ENCODE measurements at places on chromosomes 1 and 21. TPM values are rescaled to one million over a fixed set of nuclear protein-coding genes. Genes with fewer than 3 reads are reported as not detected.
A peak's percentile ranks its signal among the peaks of the same experiment; 100 is the strongest.

DNA sequence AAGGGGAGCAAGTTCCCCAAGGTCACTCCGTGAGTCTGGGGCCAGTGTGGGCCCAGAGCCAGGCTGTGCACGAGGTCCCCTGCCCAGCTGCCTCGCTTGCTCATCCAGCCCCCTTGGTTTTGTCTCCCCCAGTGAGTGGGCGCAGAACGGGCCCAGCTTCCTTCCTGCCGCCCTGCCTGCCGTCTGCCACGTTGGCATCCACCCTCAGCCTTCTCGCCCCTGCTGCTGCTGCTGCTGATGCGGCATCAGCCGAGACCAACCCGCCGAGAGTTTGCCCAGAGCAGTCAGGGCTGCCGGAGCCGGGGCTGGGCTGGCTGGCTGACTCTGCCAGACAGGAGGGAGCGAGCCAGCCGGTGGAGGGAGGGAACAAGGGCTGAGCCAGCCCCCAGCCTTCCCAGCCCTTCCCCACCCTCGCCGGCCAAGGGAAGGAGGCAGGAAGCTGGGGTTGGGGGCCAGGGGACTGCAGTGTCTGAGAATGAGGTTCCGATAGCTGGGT is 31.4 kb upstream of the WASF2 start:
- peak; percentile 60 for DNase-seq

DNA sequence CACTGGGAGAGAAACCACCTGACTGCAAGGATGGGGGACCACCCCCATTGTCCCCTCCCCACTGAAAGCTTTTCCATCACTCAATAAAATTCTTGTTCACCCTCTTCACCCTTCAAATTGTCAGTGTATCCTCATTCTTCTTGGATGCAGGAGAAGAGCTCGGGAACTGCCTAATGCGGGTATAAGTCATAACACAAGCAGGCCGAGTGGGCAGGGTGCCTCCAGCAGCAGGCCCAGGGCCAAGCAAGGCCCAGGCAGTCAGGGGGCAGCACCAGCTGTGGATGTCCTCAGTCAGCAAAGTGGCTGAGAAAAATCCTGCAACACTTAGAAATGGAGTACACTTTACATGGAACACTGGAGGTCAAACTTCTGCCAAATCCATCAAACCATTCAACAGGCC is 33.7 kb upstream of the SLC35A3 start:
- no peak for DNase-seq

GRCh38 chr1:53616927-53617326 is 122.0 kb downstream of the GLIS1 start:
- no peak for DNase-seq

DNA sequence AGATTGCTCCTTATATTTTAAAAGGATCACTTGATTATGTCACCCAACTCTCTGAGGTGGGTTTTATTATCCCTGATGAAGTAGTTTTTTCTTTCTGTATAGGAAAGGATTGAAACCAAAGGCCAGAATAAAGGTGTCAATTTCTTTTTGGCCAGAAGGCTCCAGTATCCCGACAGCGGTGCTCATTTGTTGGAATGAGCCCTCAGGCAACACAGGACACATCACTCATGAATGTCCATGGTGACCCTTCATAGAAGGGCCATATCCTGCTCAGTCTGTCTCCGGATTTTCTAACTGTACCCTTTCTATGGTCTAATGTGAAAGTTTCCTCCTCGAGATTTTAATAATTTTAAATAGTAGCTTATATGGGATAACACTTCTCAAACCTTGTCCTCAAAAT is 171.3 kb upstream of the USP24 start:
- DNase-seq = no peak

DNA sequence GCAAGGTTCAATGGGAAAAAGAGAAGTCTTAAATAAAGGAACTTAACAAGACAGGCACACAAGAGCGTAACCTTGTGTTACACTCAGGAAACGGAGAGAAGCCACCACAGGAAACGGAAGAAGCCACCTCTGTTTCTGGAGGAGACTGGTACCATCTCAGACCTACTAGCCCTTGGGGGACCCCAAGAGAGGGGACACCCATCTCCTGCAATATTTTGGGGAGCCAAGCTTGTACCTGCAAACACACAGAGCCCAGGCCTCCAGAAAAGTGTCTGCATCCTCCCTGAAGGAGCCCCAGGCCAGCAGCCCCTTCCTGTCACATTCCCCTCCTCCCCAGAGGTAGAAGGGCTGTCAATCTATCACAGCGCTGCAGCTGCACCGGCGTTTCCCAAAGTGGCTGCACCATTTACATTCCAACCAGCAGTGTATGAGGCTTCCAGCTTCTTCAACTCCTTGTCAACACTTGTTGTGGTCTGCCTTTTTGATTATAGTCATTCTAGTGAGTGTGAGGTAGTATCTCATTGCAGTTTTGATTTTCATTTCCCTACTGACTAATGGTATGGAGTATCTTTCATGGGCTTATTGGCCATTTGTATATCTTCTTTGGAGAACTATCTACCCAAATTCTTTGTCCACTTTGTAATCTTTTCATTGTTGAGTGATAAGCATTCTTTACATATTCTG is 23.0 kb upstream of the PADI1 start:
- DNase-seq = peak; percentile 44

DNA sequence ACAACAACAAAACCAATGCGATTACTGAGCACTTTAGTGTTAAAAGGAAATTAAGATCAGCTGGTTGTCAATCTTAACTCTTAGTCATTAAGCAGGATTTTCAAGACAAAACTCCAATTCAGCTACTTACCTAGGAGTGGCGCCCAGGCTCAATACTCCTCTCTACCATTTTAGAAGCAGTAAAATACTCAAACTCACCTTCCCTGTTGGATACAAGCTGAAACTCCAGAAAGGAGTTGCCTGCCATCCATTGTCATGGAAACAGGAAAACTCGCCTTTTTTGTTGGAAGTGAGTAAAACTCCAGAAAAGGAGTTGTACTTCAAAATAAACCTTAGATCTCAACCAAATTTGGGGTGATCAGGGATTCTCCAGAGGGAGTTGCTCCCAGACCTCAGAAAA is 127.0 kb upstream of the F3 start:
- no peak for DNase-seq

DNA sequence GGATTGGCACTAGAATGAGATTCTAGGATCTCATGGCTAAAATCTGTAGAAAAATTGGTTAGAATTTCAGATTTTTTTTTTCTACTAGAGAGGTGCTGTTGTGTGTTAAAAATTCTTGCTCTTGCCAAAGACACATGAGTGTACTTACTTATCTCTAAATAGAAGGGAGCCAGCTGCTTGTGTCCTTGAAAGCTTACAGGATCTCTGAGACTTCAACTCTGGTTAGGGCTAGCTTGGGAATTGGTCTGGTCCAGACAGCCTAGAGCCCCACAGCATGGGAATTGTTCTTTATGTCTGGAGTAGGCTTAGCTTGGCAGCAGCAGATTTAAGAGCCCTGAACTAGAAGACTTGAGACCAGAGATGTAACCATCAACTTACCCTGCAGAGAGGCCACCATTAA is 37.3 kb downstream of the MACO1 start:
- DNase-seq = no peak

GRCh38 chr1:220426989-220427388 is 100.9 kb upstream of the MARK1 start:
- no peak for DNase-seq

- no peak for DNase-seq
Measured at GRCh38 chr1:58231204-58231603, 315.3 kb downstream of the OMA1 start.

DNA sequence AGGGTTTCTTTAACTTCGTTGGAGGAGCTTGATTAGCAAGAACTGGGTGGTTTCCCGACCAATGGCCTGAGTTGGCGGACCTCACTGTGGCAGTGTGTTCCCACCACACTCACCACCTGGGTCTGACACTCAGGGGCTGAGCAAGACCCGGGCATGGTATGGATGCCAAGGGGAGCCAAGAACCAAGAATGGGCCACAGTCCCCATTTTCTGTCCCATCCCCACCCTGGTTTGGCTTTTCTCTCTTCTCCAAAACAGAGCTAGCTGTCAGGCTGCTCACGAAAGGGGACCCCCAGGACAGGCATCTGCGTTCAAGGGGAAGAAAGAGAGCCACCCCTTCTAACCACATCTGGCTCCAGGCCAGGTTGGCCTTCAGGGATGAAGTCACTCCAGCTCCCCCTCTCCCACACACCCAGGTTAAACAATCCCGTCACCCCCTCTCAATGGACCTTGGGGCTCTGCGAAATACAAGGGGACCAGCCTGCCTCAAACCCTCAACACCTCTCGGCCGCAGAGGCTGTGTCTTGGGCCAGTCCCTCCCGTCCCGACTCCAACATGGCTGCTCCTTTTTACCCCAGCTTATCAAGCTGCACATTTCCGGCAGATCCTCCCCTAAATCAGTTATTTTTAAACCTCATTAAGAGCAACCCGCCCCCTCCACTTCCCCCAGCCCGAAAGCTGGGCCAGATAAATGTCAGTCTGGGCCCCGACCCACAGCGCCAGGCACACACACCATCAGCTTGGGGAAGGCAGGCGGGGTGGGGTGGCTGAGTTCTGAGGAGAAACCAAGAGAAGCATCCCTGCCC is 3.4 kb downstream of the TAGLN2 start:
- DNase-seq = peak; percentile 43

DNA sequence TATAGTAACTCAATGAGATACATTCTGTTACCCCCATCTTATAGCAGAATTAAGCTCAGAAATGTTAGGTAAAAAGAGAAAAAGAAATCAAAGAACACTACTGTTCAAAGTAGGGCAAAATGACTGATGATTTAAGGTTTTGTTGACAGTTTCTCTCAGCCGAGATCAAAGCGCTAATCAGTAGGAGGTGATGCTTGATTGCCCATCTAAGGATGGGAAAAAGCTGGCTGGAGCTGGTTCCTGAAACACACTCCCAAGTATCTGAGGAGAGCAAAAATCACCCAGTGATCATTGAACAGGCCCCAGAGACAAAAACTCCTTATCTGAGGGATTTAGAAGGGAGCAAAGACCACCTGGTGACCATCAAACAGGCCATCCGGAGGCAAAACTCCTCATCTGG is 64.5 kb upstream of the CSF1 start:
- no peak for DNase-seq

- no peak for DNase-seq
Measured at GRCh38 chr1:212007886-212008285, 27.5 kb downstream of the INTS7 start.

GRCh38 chr1:244302876-244303609 is 148.7 kb downstream of the ADSS2 start:
- no peak for DNase-seq

- no peak for DNase-seq
Measured at GRCh38 chr1:205137901-205138300, 16.1 kb upstream of the RBBP5 start.

GRCh38 chr1:5858844-5859407 is 133.3 kb downstream of the NPHP4 start:
- no peak for DNase-seq

DNA sequence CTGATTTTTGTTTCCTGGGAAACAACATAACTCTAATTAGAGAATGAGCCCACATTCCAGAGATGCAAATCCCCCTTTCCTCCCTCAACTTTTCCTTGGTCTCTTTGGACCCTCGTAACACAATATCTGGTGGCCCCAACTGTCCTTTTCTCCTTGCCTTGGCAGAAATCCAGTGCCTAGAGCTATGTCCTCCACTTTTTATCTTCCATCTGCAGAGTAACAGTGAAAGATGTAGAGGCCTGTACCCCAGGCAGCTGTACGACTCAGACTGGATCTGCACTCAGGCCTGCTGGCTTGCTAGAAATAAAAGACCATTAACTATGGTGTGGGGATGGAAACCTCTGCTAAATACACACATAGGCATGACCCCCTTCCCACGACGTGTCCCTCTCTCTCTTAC is 72.0 kb downstream of the WARS2 start:
- no peak for DNase-seq

DNA sequence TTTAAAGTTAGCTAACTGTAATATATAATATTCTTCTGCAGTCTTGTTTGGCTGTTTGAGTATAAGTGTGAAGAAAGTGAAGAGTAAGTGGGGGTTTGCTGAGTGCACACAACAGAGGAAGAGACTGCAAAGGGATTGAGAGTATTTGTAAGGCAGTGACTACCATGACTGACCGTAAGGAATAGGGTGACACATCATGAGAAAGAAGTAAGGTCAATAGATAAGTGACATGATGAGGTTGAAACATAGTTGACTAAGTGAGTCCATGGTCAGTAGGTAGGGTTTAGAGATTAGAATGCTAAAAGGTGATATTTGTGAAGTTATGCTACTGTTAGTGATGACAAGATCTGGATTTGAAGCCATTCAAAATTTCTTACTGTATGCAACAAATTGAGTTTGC is 27.7 kb downstream of the WARS2 start:
- no peak for DNase-seq

DNA sequence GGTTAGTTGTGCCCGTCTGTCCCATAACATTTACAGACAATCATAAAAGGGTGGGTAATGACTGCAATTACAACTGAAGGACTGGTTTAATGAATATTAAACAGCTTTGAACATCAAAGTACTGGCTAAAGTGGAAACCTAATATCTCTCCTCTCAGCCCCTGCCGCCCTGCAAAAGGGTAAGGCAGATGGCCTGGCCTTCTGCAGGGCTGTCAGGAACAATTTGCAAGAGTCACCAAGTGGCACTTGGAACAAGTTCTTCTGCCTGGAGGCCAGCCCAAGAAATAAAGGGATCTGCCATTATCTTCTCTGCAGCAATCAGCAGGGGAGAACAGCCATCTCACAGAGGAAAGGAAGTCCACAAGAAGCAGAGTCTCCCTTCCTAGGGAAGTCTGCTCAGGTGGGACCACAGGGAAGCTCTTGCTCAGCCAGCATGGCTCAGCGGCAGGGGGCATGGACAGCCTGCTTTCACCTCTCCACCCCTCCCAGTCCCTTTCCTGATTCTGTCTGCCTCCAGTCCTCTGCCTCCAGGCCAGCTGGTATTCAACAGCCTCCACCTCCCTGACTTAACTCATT is 96.1 kb downstream of the TRABD2B start:
- DNase-seq = no peak

GRCh38 chr1:224404916-224405603 is 29.5 kb downstream of the WDR26 start:
- DNase-seq = no peak

The OR6K6 gene
- total RNA-seq = not detected

The MPL gene
- not detected for total RNA-seq

The CENPF gene
- 2.6 TPM for total RNA-seq

The SLC16A4 gene
- total RNA-seq = 0.88 TPM

The HAO2 gene
- total RNA-seq = not detected

All from naive thymus-derived CD8-positive, alpha-beta T cell (primary cell).